Upper lobe of right lung (tissue), 1 donor: ENCODE measurements at places on chromosomes 4 and X.

- no peak for DNase-seq
Measured at GRCh38 chr4:109469915-109470314, 36.3 kb downstream of the SEC24B start.

DNA sequence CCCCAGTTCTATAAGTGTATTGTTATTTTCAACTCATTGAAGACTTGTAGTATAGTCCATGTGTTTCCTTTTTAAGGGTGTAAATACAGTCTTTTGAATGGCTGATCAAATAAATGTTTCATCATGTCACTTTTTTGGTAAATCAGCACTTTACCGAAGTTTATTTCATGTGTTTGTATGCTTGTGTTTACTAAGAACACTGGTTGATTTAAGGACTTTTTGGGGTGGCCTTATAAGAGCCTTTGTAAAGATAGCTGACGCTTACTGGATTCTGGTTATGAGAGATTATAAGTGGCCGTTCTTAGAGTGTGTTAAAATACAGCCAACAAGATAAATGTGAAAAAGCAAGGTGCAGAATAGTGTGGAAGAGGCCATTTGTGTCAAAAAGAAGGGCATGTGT is 2.6 kb downstream of the UBE2K start:
- no peak for DNase-seq

GRCh38 chrX:15114743-15115566 is 154.9 kb downstream of the ASB9 start:
- no peak for DNase-seq

DNA sequence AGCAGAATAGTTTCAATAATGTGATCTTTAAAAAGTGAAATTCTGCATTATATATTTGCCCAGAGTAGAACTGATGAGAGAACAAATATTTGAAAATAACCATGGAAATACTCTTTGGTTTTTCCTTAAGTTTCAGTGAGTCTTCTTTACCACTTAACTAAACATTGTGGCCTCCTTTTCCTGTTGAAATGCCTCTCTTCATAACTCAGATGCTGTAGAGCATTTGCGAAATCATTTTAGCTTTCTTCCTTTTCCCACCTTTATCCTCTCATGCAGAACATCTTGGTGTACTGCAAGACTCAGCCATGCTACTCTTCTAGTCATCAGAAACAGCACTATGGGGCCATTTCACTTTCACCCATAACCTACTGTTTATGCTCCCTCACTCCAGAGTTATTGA is 48.2 kb downstream of the CASK start:
- no peak for DNase-seq

DNA sequence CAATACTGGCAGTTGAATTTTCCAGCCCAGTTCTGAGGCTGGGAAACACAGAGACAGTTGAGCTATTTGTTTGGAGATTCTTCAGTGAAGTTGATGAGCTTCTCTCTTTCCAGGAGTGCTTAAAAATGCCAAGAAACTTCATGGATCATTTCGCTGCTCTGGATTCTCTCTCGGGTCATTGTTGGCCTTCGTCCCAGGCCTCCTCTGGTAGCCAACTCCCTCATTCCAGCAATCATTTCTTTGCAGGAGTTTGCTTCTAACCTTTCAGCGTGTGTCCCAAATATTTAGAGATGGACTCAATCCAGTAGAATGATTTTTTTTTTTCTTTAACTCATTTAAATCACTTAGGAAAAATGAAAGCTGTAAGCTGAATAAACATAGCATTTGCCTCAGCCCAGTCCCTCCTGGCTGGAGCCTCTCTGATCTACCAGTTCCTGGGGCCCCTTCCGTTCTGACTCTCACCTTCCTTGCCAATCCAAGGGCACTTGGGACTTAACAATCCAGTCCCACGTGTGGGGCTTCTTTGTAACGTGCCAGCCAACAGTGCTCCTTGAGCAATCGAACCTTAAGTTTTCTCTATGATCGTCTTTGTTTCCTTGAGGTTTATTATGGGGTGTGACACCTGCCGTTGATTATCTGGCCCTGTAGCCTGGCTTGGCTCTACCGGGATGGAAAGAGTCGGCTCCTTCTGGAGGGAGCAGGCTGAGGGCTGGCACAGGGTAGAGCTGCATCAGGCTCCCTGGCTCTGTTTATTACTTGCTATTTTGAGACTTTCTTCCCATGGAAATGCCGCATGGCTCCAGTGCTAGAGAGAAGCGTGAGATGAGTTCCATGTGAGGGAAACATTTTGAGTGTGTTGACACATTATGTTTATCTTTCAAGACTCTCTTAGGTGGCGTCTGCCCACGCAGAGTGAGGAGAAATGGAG is 80.4 kb upstream of the GPC4 start:
- no peak for DNase-seq
